HCEC 1CT (cell line): ENCODE measurements at places on chromosomes 7 and 10.

- no peak for DNase-seq
Measured at GRCh38 chr10:119919271-119919670, 26.7 kb downstream of the SEC23IP start.

DNA sequence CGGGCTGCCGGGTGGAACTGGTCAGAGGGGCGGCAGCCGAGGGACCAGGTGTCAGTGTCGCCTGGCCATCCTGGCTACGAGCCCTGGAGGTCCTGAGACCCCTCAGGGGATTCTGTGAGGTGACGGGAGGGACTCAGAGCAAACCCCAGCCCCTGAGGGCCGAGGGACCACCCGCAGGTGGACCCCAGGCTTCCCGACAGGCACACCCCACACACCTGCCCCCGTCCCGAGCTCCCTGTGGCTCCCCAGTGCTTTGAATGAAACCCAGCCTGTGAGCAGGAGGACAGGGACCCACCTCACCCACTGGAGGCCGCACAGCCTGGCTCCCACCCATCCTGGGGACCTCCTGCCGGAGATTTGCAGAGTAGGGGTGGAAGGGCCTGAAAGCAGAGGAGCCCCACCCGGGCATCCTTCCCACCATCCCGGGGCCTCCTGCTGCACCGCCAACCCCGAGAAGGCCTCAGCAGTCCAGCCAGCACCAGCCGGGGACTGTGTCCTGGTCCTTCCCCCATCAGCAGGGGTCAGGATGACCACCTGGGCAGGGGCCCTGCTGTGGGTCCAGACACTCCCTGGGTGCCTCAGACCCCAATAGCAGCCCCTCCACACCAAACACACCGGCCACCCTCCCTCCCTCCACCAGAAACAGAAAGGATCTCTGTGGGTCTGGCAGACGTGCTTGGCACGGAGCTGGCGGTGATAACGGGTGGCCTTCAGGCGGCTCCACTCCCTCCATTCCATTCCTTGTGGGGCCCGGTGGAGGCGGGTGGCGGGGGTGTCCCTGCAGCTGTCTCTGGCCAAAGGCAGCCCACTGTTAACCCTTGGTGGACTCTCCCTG, 13.9 kb downstream of the VENTX start:
- DNase-seq, result no peak

DNA sequence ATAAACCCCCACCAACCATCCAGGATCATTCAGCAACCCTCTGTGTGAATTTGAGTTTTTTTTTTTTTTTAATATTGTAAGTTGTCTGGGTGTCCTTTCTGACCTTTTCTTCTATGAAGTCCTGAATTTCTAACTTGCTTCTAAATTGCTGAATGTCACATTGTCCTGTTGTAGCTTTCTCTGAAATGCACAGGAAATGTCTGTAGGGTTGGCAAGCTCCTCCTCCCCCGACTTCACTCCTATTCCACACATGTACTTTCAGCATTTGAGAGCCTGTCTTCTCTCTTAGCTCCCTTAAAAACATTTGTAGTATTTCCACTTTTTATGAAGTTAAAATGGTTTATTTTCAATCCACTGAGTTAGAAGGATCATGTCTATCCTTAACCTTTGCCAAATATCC, 3.3 kb upstream of the CNNM2 start:
- DNase-seq, result no peak

- no peak for DNase-seq
Measured at GRCh38 chr7:35379481-35379880, 125.6 kb upstream of the TBX20 start.

DNA sequence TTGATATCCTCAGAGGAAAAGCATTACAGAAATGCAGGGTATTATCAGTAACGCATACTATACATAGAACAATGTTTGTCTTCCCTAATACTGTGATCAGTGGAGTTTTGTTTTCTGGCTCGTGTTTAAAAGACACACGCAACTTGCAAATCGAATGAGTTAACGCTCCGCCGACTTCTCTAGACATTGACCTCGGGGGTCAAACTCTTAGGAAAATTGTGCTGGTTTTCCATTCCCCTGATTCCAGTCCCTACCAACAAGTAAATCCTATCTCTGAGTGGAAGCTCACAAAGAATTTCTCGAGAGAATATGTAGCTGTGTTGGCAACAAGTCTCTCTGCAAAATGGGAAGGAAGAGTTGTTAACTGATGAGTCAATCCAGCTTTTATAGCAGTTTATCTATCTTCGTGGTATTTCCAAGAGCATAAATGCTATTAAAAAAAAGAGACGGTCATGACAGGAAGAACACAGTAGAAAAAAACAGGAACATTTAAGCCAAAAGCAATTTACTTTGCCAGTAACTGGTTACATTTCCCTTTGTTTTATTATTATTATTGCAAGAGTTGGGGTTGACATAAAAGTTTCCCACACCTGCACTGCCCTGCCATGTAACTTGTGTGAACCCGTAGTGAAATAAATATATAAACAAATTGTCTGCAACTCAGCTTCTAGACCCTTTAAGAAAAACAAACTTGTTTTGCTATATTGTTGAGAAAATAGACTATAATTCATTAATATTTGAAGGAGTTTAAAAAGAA, 144.4 kb downstream of the ARID5B start:
- DNase-seq, result peak; percentile 92

DNA sequence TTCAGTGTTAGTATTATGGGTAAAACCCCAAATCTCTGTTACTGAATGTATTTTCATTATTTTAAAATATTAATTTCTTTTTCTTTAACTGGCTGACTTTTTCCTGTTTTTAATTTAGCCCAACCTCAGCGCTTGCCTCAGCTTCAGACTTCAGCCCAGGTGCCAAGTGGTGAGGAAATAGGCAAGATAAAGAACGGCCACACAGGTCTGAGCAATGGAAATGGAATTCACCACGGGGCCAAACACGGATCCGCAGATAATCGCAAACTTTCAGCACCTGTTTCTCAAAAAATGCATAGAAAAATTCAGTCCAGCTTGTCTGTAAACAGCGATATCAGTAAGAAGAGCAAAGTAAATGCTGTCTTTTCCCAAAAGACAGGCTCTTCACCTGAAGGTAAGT, 57.5 kb downstream of the MDFIC start:
- DNase-seq, result no peak

DNA sequence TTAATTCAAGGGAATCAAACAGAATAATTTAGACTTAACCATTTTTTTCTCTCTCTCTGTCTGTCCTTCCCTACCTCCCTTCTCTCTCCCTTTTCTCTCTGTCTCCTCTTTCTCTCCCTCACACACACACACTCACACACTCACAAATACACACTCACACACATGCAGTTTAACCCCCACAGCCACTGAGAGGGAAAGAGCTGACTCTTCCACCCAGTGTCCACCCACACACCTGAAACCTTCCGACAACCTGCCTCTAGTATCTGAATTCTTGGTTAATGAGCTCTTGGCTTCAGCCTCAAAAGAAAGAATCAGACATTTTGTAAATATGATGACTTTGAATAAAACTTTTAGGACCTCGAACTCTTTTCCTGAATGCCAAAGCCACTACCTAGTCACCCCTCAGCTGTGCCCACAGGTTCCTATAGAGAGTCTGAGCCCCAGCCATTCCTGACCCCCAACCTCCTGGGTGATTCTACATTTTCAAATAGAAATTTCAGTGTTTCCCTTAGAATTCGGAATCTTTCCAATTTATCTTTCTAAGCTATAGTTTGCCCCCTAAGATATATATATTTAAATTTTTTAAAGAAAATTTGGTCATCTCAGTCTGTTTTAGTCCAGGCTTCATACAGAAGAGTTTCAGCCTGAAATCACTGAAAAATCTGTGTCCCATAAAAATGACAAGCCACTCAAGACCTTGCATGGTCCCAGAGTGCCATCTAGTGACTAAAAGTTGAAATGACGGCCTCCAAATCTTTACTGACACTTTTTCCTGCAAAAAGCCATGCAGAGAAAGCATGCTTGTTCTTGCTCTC, 202.8 kb downstream of the IPMK start:
- peak; percentile 54 for DNase-seq

DNA sequence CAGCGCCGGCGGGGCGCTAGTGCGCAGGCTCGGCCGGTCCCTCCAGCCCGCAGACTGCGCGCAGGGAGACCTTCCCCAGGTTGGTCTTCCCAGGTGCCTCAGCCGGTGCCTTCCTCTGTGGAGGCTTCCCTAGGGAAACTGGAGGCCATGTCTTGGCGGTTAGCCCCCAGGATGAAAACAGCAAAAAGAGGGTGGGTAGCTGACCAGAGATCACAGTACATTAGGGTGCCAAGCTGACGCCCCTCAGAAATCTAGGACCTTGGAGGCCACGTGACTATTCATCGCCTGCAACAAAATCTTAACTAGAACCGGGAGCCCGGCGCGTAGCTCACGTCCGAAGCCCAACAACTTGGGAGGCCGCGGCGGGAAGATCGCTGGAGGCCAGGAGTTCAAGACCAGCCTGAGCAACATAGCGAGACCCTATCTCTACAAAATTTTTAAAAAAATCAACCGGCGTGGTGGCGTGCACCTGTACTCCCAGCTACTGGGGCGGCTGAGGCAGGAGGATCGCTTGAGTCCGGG, 327 bp upstream of the FIS1 start:
- no peak for DNase-seq

DNA sequence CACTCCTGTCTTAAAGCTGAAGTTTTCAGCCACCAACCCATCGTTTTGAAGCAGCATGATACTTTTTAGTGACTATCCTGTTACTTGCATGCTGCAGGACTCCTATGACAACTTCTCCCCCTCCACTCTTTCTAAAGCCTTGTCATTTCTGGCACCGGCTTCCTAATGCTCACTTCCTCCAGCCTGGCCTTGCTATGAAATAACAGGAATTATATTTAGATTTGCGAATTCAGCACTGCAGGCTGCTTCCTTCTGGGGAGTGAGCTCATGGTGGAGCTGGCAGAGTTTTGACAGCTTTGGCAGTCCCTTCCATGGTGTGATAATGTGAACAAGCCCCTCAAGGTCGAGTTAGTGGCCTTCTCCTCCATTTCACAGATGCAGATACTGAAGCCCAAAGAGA, 13.4 kb downstream of the BLNK start:
- no peak for DNase-seq

GRCh38 chr7:82750007-82750406, 306.4 kb upstream of the CACNA2D1 start:
- no peak for DNase-seq

- no peak for DNase-seq
Measured at GRCh38 chr7:70777251-70777650, 354.7 kb upstream of the GALNT17 start.

- DNase-seq, result peak; percentile 97
Measured at GRCh38 chr10:93468461-93469213, 13.5 kb downstream of the MYOF start.

GRCh38 chr7:97748482-97748881, 16.6 kb downstream of the TAC1 start:
- DNase-seq, result no peak

DNA sequence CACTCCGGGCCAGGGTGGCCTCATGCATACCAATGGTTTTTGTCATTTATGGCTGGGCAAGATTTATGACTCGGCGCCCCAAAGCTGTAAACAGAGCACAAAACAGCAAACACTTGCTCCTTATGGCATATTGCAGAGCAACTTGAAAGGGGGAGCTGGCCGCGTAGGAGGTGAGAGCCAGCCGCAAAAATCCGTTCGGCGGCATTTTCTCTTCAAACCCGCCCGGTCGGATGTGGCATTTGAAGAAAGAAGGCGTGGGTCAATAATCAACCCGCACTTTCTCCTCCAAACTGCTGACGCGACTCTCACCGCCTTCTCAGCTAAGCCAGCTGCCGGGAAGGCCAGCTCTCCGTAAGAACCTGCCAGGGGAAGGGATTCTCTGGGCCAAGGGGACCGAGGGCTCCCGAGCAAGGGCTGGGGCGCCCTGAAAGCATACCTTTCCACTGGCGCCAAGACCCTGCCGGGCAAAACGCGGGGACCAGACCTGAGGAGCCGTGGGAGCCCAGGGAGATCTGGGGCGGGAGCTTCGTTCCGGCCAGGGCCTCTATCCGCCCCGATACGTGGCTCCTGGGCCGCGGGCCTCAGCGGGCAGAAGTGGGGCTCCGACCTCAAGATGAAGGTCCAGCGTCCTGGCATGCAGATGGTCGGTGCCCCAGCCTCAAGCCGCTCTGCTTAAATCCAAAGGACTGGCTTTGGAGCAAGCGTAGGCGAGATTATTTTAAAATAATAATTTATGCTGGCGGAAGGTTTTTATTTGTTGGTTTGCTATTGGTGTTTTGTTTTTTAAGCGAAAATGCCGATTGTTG, 12.9 kb upstream of the HOXA2 start:
- peak; percentile 88 for DNase-seq

GRCh38 chr10:11227103-11227502, 209.4 kb downstream of the CELF2 start:
- no peak for DNase-seq

DNA sequence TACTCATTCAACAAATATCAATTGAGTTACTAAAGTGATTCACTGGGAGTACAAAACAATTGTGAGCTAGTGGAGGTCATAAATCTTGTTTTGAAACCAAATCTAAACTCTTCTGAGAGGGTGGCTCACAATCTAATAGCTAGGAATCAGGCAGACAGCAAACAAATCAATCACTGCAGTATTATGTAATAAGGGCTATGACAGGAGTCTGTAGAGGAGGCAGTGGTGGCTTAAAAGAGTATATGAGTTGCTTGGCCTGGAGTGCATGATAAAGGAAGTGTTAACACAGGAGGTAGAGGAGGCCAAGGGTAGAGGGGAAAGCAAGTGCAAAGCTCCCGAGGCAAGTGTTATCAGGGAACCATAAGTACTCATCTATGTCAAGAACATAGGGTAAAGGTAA, 16.5 kb downstream of the MYPN start:
- DNase-seq, result no peak

- DNase-seq, result no peak
Measured at GRCh38 chr10:11164551-11164802, 146.8 kb downstream of the CELF2 start.

GRCh38 chr10:49015700-49016099, 76.1 kb upstream of the LRRC18 start:
- DNase-seq, result no peak

DNA sequence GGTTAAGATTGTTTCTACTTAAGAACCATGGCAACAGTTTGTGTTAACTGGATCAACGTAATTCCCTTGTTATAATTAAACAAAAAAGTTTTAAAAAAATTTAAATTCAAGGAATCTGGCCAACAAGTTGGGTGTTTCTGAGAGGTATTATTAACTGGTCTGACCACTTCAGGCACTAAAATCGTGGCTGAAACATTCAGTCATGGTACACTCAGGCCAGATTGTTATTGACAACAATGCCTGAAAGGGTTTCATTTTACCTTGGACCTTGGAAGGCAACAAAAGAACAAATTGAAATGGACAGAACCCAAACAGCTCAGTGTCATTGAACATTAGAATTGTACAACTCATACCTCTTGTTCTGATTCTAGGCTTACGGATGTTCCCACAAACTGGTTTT, 103.3 kb upstream of the ARMC3 start:
- DNase-seq, result no peak

- no peak for DNase-seq
Measured at GRCh38 chr10:49625411-49625810, 11.6 kb downstream of the CHAT start.

GRCh38 chr10:129774736-129775401, 189.2 kb downstream of the EBF3 start:
- no peak for DNase-seq
